ENCODE measurements at places on chromosomes 2 and 18.

GRCh38 chr18:48742706-48743475 lies 204.1 kb downstream of the CTIF start:
- DNase-seq = no peak

GRCh38 chr2:14530506-14530905 lies 102.0 kb upstream of the LRATD1 start:
- no peak for DNase-seq

DNA sequence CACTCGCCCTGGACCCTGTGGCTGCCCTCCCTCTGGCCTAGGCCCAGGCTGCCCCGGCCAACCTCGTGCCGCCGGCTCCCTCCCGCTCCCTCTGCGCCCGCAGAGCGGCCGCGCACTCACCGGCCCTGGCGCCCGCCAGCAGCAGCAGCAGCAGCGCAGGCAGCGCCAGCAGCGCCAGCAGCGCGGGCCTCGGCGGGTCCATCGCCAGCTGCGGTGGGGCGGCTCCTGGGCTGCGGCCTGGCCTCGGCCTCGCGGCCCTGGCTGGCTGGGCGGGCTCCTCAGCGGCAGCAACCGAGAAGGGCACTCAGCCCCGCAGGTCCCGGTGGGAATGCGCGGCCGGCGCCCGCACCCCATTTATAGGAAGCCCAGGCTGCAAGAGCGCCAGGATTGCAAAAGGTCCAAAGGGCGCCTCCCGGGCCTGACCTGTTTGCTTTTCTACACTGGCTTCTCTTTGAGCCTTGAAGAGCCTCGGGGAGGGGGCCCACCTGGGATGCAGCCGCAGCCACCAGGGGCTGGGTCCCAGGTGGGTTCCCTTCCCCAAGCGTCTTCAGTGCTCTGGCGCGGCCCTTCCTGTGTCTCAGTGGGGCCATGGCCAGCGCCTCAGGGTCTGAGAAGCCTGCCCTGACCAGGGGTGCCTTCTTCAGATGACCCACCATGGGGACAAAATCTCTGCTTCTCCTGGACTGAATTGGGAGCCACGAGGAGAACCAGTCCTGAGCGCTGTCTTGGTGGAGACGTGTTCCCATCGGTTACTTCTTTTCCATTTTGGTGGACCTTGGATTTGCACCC lies at the start of gene APOB:
APOB (minus strand) TSS at position 330 of the 789 bp plus-strand sequence; CDS start at position 202, 128 bp downstream.
- DNase-seq = no peak

GRCh38 chr2:39107156-39107555 lies 13.7 kb downstream of the SOS1 start:
- peak; percentile 82 for DNase-seq

DNA sequence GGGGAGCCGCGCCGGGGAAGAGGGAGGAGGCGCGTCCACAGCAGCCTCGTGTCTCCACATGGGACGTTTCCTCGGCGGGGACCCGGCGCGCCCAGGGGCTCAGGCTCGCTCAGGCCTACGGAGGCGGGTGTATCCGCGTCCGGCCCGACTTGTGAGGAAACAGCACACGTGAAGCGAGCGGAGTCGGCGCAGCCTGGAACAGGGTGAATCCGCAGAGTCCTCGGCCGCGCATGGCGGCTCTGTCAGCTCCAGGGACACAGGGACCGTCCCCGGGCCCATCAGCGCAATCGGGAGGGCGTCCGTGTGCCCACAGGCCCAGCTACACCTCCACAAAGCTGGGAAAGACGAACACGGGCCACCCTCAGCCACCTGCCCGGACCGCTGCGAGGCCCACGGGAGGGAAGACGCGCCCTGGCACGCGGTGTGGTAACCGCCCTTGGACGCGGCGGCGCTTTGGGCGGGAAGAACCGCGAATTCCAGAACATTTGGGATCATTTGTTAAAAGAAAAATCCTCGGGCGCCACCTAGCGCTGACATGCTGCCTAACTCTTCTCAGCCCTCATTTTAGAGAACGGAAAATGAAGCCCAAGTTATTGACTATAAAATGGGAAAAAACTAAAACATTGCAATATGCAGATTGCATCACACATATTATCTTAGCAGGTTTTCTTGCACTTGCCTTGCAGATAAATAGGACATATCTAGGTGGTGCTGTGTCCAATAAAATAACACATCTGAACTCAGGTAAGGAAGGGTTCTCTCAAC lies 40.4 kb downstream of the TMEM18 start:
- DNase-seq = peak; percentile 79

DNA sequence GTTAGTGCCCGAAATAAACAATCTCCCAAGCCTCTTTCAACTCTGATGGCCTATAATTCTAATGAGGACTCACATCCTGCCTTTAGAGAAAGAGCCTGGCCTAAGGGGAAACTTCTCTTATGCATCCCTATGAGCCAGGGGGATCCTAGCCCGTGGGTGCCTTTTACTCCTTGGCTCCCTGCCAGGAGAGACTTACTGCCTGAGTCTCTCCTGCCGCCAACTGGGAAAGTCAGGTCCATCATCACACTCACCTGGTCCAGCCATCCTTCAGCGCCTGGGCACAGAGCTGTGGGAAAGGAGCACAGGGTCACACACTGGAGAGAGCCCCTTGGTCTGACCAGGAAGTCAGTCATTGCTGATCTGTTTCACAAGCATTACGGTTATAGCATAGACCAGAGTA lies 24.1 kb downstream of the ENOSF1 start:
- DNase-seq = no peak

DNA sequence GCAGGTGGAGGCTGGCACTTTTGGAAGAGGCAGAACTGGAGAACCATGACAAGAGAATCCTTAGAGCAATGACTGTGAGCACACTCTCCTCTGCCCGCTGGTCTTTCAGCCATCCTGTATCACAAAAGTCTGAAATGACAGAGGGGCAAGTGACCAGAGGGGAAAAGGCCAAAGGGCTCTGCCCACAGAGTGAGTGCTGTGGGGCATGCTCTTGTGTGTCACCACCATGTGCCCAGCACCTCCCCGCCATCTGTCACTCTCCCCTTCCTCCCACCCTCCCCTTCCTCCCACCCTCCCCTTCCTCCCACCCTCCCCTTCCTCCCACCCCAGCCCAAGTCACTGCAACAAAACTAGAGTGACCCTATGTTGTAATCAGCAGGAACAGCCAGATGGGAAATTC lies 31.9 kb downstream of the DAW1 start:
- DNase-seq = no peak

DNA sequence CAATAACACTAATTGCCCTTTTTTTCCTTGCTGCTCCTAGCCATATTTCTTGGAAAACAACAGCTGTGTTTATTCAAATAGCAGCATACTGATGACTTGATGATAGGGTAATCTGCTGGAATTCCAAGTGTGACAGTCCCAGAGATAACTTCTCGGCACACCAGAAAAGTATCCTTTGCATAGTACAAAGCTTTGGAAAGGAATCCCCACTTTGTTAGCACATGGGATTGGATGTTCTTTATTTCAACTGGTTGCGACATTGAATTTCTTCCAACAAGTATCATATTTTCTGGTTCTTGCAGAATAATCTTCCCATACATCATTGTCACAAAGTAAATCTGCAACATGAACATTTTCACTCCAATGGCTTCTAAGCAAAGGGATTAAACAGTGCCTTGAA lies 445.8 kb upstream of the ACVR2A start:
- DNase-seq = no peak

- DNase-seq = peak; percentile 17
Observed at GRCh38 chr18:74654638-74655037, 57.0 kb downstream of the ZNF407 start.

DNA sequence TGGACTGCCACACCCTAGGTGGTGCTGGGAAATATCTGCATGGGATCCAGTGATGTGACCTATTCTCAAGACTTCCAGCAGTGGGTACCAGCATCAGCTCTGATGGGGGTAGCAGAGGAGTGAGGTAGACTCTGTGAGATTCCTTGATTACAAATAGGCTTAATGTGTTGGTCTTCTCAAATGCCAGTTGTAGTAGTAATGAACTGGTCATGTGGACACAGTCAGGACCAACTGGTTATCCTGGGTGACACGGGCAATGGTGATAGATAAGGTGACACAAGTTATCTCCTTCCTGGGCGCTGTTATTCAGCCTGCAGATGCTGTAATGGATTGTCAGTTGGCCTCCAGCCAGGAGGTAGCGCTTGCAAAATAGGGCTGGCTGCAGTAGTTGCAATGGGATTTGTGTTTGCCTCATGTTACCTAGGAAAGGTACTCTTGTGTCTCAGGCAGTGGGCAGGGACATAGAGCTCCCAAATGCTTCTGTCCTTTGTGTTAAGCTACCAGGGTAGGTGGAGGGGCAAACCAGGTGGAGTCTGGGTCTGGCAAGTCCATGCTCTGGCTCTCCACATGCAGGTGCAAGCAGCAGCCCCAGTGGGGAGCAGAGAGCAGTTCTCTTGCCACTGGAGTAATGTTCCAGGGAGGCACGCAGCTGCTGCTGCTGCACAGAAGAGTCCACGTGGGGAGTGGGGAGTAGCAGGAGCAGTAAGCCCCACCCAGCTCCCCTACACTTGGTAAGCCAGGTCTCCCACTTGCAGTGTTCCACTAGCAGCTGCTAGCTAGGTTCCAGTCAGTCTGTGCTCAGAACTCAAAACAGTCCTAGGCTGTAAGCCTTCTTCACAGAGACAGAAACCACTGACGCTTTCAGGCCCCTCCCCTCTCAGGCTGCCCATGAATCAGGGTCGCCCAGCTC lies 505.4 kb upstream of the DDX18 start:
- DNase-seq = no peak

Data from A673 (cell line).